ENCODE measurements at places on chromosomes 16 and 17.

DNA sequence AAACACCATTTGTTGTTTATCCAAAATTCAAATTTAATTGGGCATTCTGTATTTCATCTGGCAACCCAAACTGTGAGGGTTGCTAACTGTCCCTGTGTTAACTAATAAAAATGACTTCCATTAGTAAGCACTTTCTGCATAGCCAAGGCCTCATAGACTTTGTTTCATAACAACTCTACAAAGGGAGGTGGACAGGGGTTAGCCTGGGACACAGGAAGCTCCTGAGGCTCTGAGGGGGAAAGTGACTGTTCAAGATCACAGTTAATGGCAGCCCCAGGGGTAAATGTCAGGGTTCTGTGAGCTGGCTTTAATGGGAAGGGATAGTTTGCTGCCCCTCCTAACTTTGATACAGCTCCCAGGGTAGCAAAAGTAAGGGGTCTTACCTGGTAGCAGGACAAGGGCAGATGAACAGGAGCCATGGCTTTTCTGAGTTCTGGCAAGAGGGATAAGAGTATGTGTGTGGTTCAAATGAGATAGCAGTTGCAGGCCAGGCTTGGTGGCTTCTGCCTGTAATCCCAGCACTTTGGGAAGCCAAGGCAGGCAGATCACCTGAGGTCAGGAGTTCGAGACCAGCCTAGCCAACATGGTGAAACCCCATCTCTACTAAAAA is 2.2 kb downstream of the HEATR9 start:
- peak; percentile 60 for ATAC-seq

DNA sequence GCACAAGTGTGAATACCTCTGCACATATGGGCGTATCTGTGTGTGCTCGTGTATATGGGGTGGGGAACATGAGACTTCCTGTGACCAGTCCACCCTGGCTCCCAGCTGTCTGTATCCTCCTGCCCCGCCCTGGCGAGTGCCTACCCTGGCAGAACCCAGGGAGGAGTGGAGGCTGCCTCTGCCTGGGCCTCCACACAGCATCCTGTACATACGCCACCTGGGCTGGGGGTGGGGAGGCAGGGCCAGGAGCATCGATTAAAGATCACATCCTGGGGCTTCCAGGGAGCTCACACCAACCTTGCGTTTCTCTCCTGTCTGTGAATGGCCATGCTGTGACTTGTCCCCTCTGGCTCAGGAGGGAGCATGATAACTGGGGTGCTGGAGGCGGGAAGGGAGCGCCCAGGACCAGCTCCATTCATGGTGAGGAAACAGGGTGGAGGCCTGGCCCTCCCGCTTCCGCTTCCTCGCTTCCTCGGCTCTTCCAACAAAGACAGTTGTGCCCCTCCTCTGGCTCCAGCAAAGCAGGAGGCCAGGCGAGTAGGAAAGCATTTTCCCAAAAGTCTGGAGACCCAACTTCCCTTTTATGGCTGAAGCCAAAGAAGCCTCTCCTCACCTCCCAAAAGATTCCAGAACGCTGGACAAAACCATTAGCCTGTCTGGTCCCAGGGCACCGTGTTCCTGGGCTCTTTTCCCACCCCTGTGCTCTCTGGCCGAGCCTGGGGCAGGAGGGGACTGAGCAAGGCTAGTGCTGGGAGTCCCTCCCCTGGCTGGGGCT is 22.9 kb downstream of the ADAM11 start:
- ATAC-seq = no peak

DNA sequence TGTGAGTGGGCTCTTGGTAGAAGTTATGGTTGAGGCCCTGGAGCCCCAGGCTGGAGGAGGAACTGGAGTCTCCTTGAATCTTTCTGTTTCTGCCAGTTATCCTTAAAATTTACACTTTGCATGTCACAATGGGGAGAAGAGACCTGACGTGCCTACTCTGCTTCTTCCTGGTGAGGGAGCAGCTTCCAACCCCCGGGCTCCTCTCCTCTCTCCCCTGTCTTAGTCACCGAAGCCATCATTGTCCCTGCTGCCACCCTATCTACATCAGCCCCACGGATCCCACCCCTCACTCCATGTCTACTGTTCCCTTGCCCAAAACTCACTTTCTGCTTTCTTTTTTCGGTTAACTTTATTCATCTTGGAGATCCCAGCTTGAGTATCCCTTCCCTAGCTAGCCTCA is 17.6 kb downstream of the DNAJA3 start:
- ATAC-seq = no peak

DNA sequence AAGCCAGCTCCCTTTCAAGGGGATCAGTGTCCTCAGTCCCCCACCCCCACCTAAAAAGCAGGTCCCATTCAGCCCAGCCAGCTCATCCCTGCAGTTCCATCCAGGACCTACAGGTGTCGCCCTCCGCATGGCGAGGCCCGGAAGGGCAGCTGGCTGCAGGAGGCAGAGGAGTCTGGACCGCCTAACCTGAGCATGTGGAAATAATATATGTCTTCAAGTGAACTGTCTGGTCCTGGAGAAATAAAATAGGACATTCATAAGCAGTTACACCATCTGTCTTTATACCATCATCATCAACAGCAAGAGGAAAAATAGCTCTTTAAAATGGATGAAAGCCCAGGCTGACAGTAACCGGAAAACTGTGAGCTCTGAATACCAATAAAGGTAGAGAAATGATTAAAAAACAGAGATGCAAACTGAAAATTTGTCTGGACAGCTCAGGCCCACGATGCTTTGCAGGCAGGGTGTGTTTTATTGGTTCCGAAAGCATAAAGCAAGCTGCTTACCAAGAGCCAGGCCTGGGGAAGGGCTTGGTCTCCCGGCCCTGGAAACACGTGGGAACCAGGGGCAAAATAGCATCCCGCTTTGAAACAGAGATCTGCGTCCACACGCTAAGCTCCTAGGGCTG is 215.2 kb downstream of the ZFHX3 start:
- ATAC-seq = peak; percentile 96

GRCh38 chr16:69927056-69927757 is 23.9 kb upstream of the CLEC18A start:
- no peak for ATAC-seq

GRCh38 chr16:856811-857210 is 56.3 kb upstream of the GNG13 start:
- no peak for ATAC-seq

DNA sequence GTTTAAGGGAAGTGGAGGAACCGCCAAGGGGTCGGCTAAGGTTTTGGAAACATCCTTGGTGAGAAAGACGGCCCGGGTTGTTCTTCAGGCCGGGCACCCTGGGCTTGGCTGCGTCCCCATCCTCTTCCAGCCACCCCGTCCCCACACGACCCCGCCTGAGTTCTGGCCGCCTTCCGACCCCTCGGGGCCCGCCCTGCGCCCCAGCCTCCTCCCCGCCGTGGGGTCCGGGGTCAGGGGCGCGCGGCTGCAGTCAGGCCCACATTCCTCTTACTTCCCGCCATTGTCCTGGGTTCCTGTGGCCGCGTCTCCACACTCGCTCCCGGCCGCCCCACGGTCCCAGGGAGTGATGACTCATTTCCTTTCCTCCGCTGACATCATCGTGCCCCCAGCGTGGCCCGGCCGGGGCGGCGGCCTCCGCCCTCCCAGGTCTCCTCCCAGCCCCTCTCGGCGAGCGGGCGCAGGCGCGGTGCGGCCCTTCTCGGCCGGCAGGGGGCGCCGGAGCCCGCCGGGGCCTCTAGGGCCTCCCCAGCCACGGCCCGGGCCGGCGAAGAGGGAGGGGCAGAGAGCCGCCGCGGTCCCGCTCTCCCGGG is 59.6 kb downstream of the WSB1 start:
- ATAC-seq = peak; percentile 98

- no peak for ATAC-seq
Observed at GRCh38 chr17:37816950-37817349, 72.1 kb upstream of the HNF1B start.

DNA sequence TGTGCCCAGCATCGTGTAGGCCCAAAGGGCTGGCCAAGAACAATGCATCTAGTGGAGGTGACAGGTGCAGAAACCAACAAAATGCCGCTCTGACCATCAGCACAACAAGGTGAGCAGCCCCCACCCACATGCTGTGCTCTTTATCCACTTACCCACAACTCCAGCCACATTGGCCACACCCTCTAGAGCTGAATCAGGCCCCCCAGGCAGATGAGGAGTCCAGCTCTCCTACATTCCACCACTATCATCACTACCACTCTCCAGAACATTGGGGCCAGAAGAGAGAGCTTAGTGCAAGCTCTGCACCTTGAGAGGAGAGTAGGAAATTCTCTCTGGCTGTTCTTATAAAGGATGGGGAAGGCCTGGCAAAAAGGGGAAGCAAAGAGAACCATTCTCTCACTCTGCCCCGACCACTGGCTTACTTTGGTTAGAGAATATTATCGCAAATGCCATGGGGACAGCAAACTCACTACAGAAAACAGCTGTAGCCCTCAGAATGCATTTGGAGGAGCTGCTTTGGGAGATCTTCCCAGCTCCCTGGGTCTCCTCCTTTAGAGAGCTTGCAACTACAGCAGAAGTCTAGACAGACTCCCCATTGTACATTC is 75.0 kb downstream of the TMEM132E start:
- no peak for ATAC-seq

GRCh38 chr16:57784334-57784733 is 18.0 kb downstream of the KIFC3 start:
- ATAC-seq = no peak

- no peak for ATAC-seq
Observed at GRCh38 chr17:20187049-20187448, 177.9 kb downstream of the SPECC1 start.

DNA sequence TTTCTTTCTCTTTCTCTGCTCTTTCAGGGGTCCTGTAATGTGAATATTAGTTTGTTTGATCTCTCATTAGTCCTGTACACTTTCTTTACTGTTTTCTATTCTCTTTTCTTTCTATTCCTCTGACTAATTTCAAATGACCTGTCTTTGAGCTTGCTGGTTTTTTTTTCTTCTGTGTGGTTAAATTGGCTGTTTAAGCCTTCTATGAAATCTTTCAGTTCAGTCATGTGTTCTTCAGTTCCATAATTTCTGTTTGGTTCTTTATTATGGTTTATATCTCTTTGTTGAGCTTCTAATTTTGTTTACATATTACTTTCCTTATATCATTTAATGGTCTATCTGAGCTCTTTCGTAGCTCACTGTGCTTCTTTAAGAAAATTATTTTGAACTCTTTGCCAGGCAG is 31.3 kb upstream of the NKD1 start:
- no peak for ATAC-seq

GRCh38 chr17:78805301-78805700 is 23.2 kb upstream of the CYTH1 start:
- no peak for ATAC-seq

- peak; percentile 28 for ATAC-seq
Observed at GRCh38 chr17:80512233-80512632, 32.4 kb upstream of the RPTOR start.

- no peak for ATAC-seq
Observed at GRCh38 chr16:66936889-66937554, 1.7 kb downstream of the CES2 start.

- ATAC-seq = no peak
Observed at GRCh38 chr17:73932216-73932749, 271.2 kb upstream of the RPL38 start.

DNA sequence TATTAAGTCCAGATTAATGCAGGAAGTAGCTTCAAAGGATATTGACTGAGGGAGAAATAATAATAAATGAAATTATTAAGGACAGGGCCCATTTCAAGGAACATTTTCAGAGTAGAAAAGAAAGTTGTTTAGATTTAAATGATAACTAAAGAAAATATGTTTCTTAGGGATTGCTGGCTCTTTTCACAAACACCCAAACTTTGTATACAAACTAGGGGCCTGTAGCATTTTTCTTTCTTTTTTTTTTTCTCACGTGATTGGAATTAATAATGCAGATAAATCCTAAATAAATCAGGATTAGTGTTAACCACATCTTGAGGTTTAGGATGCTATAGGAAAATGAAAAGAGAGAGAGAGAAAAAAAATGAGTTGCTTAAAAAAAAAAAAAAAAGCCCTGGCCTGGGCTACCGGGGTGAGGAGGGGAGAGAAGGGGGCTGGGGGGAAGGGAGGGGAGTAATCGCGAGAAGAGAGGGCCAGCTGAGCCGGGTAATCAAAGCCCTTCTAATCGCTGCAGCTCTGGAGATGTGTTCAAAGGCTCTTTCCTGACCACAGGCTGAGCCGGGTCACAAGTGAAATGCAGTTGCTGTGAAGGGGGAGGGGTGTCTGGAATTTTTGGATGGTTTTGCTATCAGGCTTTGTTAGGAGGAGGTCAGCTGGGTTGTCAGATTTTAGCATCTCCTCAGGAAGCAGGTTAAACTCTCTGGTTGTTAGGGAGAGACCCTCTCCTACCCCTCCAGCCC is 104.6 kb upstream of the ZFHX3 start:
- ATAC-seq = no peak

- no peak for ATAC-seq
Observed at GRCh38 chr16:84260766-84261554, 21.1 kb upstream of the KCNG4 start.
